ENCODE measurements at places on chromosomes 4 and X. TPM values are rescaled to one million over a fixed set of nuclear protein-coding genes. Genes with fewer than 3 reads are reported as not detected.

GRCh38 chrX:136048446-136048845 lies 63.2 kb downstream of the SLC9A6 start:
- DNase-seq, result no peak

DNA sequence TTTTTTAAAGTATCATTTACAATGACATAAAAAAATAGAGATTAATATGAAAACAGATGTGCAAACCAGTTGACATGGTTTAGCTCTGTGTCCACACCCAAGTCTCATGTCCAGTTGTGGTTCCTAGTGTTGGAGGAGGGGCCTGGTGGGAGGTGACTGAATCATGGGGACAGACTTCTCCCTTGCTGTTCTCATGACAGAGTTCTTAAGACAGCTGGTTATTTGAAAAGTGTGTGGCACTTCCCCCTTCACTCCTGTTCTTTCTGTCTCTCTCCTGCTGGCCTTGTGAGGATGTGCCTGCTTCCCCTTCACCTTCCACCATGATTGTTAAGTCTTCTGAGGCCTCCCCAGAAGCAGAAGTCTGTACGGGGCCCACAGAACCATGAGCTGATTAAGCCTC lies 23.8 kb downstream of the CNOT6L start:
- DNase-seq, result no peak

WDR44 gene
- 15.9 TPM for total RNA-seq

DNA sequence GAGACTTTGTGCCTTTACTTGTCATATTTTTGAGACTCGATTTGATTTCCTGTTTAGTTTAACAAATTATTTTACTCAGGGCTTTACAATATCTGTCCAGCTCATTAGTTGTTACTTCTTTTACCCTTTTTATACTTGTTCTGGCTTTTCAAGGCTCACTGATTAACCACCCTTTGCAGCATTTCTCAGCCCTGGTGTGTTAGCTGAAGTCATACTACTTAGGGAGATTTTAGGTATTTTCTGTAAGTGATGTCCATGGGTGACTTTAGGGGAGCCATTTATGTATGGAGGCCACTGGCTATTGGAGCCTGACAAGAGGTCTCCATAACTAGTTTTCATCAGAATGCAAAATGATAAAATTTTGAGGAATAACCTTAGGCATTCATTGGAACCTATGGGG lies 147.2 kb downstream of the RPA4 start:
- no peak for DNase-seq

UCHL1 gene
- total RNA-seq, result 8.6 TPM

DNA sequence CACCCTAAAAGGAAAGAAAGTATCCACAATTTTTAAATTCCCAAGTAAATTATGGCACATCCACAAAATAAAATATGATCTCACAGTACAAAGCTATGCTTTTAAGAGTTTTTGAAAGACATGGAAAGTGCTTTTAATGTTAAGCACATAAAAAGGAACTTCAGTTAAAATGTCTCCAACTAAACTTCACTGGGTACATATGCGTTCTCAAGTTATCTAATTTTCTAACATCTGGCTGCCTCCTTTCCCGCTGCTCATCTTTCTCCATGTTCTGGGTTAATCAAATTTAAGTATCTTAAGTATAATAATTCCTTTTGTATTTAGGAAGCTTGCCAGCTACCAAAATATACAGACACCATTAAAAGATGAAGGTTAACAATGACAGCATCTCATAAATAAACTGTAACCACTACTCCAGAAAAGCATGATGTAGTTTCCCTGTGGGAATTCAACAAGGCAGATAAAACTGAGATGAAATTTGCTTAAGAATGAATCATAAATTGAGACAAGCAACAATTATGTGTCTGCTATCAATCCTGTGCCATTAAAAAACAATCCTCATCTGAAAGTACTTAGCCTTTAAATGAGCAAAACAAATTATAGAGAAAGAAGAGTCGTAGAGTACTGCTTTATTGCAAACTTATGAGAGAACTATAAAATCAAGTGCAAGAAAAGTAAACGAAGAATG lies 25.1 kb downstream of the PRSS12 start:
- DNase-seq, result no peak

SAT1 gene
- 205 TPM for total RNA-seq

GRCh38 chr4:47749060-47749459 lies 88.8 kb downstream of the CORIN start:
- DNase-seq, result no peak

DNA sequence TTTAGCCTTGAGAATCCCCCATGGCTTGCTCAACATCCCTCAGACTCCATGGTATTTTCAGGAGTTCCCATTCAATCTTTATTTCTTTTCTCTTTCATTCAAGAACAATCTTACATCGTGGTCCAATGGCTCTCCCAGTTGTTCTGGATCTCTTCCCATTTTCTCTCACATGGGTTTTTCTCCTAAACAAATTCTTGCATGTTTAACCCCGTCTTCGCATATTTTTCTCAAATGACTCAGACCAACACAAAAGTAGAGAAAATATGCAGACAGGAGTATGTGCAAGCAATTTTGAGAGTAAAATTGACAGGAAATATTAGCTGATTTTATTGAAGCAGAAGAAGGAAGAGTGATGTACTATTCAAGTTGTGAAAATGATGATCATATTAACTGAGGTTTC lies 396.4 kb upstream of the TRAM1L1 start:
- DNase-seq, result no peak

GRCh38 chrX:101906136-101906796 lies 25.6 kb downstream of the ZMAT1 start:
- no peak for DNase-seq

GRCh38 chr4:41209187-41209586 lies 5.2 kb downstream of the APBB2 start:
- no peak for DNase-seq

EVC gene
- total RNA-seq, result 24.1 TPM

- DNase-seq, result no peak
Observed at GRCh38 chrX:8657883-8658282, 74.1 kb downstream of the ANOS1 start.

TBC1D9 gene
- total RNA-seq, result 64.3 TPM

GRCh38 chr4:78669453-78669852 lies 106.7 kb upstream of the BMP2K start:
- DNase-seq, result no peak

- DNase-seq, result no peak
Observed at GRCh38 chr4:135508006-135508714, 1306.6 kb upstream of the PABPC4L start.

DNA sequence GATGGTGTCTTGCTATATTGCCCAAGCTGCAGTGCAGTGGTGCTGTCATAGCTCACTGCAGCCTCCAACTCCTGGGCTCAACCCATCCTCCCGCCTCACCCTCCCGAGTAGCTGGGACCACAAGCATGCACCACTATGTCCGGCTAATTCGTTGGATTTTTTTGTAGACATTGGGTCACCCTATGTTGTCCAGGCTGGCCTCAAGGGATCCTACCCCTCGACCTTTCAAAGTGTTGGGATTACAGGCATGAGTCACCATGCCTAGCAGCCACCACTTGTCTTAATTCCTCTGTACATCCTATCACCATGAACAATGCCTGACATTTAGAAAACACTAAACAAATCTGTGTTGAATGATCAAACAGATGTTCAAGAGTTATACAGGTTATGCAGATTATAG lies 76.7 kb downstream of the NLGN4X start:
- DNase-seq, result no peak

GRCh38 chr4:58477950-58478349 lies 1367.8 kb upstream of the IGFBP7 start:
- no peak for DNase-seq

DNA sequence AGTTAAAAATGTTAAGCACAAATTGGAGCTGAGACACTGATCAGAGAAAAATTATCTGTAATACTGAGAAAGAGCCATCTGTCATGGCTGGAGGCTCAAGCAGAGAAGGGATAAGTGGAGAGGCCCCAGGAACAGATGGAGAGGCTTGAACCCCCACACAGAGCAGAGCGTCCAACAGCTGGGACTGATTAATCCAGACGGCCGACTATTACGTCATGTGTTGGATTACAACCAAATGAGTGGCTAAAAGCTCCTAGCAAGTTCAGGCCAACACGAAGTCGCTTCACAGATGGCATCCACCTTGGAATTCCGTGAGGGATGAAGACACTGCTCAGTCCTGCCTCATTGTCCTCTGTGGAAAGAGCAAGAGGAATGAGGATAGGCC lies 57.7 kb upstream of the ATXN3L start:
- DNase-seq, result no peak

- no peak for DNase-seq
Observed at GRCh38 chr4:117375101-117375500, 289.7 kb upstream of the TRAM1L1 start.

DNA sequence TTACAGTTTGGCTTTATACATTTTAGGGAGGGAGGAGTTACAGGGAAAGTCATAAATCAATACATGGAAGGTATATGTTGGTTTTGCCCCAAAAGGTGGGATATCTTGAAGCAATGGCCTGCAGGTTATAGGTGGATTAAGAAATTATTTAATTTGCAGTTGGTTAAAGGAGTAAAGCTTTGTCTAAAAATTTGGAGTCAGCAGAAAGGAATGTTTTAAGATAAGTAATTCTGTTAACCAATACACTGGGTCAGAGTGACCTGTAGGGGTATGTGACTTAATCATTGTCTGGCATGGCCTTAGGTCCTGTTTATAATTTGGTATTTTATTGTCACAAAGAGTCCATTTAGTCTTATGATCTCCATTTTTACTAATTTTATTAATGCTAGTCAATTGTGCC lies 115.0 kb downstream of the AGTR2 start:
- no peak for DNase-seq

GRCh38 chr4:153757407-153757806 lies 2.4 kb downstream of the RNF175 start:
- DNase-seq, result no peak

GRCh38 chr4:184620212-184620867 lies 28.9 kb downstream of the CASP3 start:
- DNase-seq, result no peak

- no peak for DNase-seq
Observed at GRCh38 chrX:13770013-13770535, 35.5 kb downstream of the OFD1 start.

DNA sequence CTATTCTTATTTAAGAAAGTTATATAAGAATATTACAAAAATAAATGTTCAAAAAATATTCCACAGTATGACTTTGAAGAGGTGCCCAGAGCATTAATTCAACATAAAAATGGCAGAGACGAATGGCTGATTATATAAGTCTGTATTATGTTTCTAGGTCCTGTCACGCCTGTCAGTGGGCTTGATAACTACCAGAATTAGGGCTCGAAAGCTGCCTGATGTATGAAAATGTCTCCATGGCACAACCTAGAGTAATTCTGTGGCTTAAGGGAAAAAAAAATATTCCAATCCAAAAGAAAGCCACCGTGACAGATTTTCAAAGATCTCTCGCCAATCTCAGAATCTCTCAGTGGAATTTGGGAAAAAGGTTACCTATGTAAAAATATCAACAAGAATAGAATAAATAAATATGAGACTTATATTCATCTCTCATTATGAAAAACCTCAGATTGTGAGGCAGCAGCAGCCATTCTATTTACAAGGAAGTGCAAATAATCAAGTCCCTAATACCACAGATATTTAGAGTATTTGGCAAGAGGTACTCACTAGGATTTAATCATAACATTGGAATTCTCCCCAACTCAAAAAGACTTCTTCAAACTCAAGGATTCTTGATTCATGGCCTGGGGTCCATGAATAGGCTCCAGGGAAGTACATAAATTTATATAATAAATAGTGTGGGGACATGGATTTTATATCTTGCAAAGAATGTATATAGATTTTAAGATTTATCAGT lies 489.1 kb upstream of the INTU start:
- DNase-seq, result no peak

TLR7 gene
- total RNA-seq, result 1.0 TPM

GRCh38 chr4:6560416-6561172 lies 14.4 kb upstream of the MAN2B2 start:
- no peak for DNase-seq

DNA sequence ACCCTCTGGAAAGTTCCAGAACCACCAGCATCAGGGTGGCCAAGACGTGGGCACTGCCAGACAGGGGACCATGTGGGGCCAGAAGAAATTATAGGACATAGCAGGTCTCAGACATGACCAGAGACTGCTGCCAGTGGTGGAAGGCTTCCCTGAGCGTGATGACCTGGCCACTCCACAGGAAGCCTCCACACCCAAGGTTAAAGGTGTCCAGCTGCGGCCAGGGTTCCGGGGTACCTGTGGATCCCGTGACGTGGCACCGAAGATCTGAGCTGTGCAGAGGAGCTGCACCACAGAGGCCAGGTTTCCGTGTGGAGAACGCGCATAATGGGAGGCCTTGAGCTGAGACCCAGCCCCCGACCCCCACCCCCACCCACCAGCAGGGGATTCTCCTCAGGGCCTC lies 16.4 kb upstream of the CTBP1 start:
- no peak for DNase-seq

NSUN7 gene
- total RNA-seq, result 8.5 TPM

GRCh38 chr4:10816571-10816970 lies 132.0 kb upstream of the CLNK start:
- DNase-seq, result no peak

- no peak for DNase-seq
Observed at GRCh38 chr4:113750734-113751133, 10.8 kb downstream of the CAMK2D start.

DNA sequence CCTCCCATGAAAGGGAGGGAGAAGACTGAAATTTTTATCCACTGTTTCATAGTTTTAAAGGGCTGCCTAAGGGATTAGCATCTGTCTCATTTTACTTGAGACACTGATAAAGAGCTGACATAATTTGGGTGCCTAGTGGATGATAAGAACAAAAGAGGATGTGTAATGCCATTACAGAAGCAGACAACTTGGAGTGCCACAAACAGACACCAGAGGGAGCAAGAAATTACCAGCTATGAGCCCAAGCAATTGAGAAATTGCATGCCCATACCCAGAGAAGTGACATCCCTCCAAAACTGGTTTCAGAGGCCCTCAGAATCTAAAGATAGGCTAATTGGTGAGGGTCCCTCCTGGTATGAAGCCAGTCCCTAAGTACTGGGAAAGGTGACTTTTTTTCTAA lies 38.5 kb upstream of the POU3F4 start:
- DNase-seq, result no peak

TRIM2 gene
- 90.6 TPM for total RNA-seq

GABRB1 gene
- not detected for total RNA-seq

GRCh38 chr4:123913598-123913997 lies 517.0 kb downstream of the SPRY1 start:
- DNase-seq, result no peak

FOXP3 gene
- 0.49 TPM for total RNA-seq

GRCh38 chr4:88989990-88990389 lies 67.0 kb downstream of the FAM13A start:
- DNase-seq, result no peak

GPR34 gene
- 7.1 TPM for total RNA-seq

DNA sequence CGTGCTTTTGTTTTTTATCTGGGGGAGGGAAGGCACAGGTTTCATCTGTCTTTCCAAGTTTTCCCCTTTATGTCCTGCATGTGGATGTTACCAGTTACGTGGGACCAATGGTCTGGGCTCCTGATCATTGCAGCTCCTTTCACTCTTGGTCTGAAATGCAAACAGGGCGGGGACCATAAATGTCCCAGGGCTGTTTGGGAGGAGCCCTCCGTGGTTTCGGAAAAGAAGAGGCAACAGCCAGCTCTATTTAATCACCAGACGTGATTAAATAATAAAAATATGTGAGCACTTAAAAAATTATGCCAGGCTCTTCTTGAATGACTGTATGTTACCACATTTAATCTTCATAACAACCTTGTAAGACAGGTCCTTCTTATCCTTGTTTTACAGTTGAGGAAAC lies 30.8 kb upstream of the C1GALT1C1 start:
- no peak for DNase-seq

- no peak for DNase-seq
Observed at GRCh38 chrX:50615570-50616158, 145.0 kb upstream of the DGKK start.

TMPRSS11D gene
- total RNA-seq, result not detected

GRCh38 chr4:92566269-92566668 lies 262.5 kb downstream of the GRID2 start:
- no peak for DNase-seq

PABPC5 gene
- total RNA-seq, result 1.6 TPM

RBMXL3 gene
- not detected for total RNA-seq
